ENCODE measurements at places on chromosomes 5 and 9.

DNA sequence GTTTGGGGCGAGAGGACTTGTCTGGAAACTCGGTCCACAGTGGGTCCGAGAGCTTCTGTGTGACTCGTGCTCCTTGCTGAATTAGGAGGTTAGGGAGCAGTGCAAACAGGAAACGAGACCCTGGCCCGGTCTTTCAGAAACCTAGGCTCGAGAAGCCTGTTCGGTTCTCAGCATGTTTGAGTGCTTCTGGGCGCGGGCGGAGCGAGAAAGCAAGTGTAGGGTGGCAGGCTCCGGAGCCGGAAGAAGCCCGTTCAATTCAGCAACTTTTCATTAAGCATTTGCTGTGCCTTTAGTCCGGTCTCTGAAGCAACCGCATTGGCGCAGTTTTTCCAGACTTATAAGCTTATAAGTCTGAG lies 547 bp downstream of the CLTA start:
- no peak for DNase-seq

DNA sequence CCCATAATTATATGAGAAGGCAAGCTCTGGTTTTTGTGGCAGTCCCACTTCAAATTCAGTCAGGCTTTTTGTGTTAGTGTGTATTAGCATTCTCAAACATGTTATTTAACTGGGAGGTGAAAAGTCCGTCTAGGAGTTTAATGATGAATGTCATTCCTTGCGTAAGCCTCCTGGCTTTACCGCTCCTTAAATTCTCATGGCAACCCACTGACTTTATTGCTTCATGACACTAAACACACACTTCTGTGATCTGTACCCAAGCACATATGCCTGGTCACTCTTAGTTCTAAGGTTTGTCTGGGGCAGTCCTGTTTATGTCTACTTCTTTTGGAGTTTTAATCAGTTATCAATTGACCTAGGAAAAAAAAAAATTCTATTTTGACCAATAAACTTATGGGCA lies 677.9 kb upstream of the DMAC1 start:
- no peak for DNase-seq

- peak; percentile 53 for DNase-seq
Observed at GRCh38 chr5:164358531-164359259, 853.3 kb downstream of the MAT2B start.

DNA sequence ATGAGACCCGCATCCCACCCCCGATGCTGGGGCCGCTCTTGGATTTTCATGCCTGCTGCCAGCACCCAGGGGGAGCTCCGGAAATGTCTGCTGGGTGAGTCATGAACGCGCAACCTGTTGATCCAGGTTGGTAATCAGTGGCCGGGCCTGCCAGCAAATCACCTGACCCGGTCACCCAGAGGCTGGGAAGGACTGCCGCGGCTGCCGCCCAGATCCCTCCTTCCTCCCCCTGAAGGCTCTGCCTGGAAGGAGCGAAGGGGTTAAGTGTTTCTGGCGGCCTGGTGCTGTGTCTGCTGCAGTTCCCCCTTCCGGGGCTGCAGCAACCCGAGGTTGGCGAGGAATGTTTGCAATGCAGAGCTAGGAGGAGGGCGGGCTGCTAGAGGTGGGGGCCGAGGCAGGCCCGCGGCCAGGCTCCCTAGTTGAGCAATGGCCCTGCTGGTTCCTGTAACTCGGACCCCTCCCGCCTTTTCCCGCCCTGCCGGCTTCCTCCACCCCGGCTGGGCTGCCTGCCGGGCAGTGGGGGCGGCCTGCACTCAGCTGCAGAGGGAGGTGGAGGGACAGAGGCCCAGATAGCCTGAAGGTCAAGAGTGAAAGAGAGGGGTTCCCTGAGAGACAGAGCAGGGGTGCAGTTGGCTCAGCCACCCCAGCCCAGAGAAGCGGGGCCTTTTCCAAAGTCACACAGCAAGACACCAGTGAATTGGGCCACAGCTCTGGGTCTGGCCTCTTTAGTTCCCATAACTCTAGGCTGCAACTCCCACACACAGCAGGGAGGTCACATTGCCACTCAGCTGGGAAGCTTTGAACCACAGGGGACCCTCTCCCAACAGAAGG lies 156.3 kb upstream of the IER5L start:
- DNase-seq, result peak; percentile 85

DNA sequence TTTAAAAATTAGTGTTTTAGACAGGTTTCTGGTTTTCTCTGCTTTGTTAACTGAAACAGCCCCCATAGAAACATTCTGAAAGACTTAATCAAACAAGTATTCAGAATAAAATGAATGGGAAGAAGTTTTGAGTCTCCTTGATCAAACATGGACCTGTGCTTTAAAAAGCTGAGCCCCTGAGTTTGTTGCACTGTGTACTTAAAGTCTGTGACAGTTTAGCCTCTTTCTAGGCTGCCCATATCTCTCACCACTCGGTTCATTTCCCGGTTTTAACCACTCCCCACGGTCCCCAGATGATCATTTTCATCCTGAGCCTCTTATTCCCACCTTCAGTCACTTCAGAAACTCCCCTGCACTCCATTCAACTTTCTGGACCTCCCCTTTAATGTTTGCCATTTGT lies 215.9 kb upstream of the DMRT1 start:
- DNase-seq, result no peak

- DNase-seq, result peak; percentile 26
Observed at GRCh38 chr5:72790186-72790585, 26.3 kb upstream of the TNPO1 start.

- DNase-seq, result no peak
Observed at GRCh38 chr5:64526734-64527439, 21.1 kb downstream of the RGS7BP start.

- no peak for DNase-seq
Observed at GRCh38 chr5:149942199-149942598, 2.4 kb downstream of the PDE6A start.

- no peak for DNase-seq
Observed at GRCh38 chr5:115179394-115180164, 9.9 kb upstream of the TRIM36 start.

GRCh38 chr9:70490478-70490877 lies 76.0 kb upstream of the KLF9 start:
- no peak for DNase-seq

DNA sequence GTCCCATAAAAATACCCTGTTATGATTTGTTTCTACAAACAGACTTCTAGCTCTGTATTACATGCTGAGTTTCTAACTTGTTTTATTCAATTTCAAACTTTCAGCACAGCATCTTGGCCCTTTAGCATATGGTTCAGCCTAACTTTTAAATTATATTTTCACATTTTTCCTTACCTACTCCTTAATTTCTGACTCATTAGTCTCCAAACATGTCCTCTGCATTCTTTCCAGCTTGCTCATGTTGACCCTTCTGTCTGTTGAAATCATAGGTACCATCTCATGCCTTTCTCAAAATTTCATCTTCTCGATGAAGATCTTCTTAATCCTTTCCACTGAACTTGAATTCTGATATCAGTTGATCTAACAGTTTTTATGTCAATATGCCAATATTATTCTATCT lies 200.9 kb upstream of the RIOK2 start:
- DNase-seq, result no peak

- DNase-seq, result peak; percentile 81
Observed at GRCh38 chr5:168679515-168679920, 100.3 kb upstream of the PANK3 start.

GRCh38 chr9:13143281-13143680 lies 136.2 kb downstream of the MPDZ start:
- DNase-seq, result peak; percentile 2

All from SJSA1 (cell line).